ENCODE measurements at places on chromosomes 2 and 18.
A peak's percentile ranks its signal among the peaks of the same experiment; 100 is the strongest.

DNA sequence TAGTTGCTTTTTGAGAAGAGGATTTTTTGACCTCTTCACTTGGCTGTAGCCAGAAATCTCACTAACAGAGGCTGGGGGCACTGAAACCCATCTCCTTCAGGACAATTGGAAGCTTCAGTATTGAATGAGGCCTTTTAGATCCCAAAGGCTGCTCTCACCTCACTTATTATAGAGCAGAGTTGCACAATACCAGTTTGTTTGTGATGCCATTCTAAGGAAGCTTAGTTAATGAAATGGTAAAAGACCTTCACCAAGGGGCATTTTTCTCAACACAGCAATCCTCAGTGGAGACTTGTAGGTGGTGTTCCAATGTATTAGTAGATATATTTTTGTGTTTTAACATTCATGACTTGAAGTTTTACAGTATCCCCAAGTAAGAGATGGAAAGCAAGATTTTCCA, 71.0 kb upstream of the RFX8 start:
- no peak for DNase-seq

GRCh38 chr2:6184532-6185292, 492.5 kb downstream of the SOX11 start:
- DNase-seq, result no peak

- no peak for DNase-seq
Observed at GRCh38 chr2:105739944-105740530, 4.7 kb upstream of the NCK2 start.

- no peak for DNase-seq
Observed at GRCh38 chr2:75828826-75829225, 118.1 kb upstream of the GCFC2 start.

GRCh38 chr2:203484266-203485112, 50.6 kb downstream of the RAPH1 start:
- DNase-seq, result peak; percentile 9

DNA sequence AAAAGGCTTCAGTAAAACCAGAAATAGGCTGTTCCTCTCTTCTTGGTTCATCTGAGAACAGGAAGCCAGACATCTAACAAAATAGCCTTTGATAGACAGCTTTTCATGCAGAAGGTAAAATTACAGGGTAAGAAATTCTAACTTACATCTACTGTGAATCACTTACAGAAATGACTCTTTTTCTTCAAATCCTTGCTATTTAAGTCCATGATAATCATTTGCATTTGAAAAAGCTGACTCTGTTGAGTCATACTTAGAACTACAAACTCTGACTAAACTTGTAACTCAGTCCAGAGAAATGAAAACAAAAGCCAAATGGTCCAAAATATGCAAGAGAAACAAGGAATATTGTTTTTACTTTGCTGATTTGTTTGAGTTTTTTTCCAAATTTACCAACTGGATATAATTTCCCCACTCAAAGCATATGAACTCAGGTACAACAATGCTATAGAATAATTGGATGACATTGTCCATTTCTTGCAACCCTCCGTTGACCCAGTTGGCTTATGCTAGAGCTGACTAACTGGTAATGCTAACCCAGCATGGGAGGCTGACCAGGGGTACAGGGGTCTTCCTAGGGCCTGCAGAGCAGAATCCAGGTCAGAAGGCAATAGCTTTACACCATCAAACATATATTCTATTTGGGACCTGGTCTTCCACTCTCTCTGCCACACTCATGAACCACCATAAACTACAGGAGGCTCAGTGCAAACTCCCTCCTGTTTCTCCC, 18.8 kb upstream of the MREG start:
- no peak for DNase-seq

GRCh38 chr2:202014318-202014717, 19.3 kb upstream of the FZD7 start:
- DNase-seq, result no peak

DNA sequence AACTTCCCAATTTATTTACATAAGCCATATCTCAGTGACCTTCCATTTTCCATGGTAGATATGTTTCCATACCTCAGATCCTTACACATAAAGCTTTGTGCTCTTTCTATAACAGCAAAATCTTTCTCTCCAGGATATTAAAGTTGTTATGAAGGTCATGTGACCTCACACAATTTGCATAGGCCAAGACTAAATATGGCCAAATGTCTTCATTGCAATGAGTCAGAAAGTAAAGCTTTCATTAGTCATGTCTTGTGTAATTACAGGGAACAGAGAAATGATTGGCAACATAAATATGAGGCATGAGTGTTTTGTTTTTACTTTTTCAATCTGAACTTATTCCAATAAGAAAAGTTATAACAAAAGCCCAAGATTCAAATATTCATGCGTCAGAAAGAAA, 243.5 kb downstream of the ASXL3 start:
- no peak for DNase-seq

DNA sequence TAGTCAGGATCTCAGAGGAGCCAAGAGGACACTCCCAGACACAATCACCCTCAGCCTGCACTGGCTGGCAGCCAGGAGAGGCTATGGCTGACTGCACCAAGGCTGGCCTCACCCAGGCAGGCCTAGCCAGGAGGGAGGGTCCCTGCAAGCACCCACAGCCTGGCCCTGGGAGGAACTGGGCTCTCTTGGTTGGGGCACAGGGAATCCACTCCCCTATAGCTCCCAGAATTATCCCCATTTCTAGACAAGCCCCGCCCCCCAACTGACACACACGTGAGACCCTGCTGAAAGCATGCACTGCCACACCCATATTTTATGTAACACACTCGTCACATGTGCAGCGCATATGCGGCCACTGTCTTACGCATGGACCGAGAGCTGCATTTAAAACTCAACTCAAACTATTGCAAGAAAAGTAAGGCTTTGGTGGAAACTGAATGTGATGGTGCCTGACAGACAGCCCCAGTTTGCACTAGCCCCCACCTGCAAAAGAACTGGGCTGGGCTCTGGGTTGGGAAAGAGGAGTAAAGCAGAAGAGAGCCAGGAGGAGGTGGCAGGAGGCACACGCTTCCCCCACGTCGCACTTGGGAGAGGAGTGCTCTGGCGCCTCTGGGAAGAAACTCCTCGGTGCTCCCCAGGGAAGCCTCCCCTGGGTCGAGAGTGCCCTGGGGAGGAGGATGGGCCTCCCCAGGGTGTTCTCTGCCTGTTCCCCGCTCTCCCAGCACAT, 28.9 kb upstream of the ARHGEF4 start:
- no peak for DNase-seq

GRCh38 chr2:226057914-226058313, 658.4 kb downstream of the NYAP2 start:
- no peak for DNase-seq

DNA sequence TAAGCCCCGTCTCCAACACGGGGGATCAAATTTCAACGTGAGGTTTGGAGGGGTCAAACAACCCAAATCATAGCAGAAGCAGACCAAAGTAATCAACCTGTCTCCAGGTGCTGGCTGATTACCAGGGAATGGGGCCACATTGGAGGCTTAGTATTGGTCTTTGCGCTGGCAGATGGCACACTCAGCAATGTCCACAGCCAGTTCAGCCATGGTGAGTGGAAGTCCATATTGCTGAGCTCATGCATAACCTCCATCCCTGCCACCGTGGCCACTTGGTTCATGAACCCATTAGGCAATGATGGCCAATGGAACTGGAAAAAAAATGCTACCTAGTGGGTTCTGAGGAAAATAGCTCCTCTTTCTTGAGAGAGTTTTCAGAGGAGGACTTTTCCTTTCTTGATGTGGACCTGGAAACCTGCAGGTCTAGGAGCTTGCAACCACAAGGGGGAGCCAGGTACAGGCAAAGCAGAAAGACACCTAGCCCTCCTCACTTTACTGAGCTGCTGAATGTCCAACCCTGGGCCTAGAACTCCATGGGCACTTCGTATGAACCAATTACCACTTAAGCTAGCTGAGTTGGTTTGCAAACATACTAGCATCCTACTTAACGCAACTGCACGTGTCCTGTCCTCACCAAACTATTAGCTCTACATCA, 128.0 kb upstream of the GYPC start:
- DNase-seq, result peak; percentile 58

DNA sequence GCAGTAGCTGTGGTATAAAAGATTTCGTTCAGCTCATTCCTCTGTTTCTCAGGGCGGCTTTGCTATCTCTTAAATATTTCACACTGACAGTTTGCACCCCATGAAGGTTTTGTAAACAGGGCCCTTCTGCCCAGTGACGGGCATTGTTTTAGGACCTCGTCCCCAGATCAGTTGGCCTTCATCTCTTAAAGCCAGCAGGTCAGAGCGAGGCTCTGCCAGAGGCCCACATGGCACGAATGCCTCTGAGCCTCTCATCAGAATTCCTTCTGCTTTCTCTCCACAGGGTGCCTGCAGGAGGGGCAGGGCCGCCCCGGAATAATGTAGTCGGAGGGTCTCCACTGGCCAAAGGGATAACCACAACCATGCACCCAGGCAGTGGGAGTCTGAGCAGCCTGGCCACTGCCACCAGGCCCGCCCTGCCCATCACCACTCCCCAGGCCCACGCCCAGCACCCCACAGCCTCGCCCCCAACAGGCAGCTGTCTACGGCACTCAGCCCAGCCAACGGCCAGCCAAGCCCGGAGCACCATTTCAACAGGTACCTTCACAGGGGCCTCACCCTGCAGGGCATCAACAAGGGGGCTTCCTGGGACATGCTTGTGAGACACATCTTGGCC, 177.0 kb downstream of the SEPTIN10 start:
- DNase-seq, result no peak

DNA sequence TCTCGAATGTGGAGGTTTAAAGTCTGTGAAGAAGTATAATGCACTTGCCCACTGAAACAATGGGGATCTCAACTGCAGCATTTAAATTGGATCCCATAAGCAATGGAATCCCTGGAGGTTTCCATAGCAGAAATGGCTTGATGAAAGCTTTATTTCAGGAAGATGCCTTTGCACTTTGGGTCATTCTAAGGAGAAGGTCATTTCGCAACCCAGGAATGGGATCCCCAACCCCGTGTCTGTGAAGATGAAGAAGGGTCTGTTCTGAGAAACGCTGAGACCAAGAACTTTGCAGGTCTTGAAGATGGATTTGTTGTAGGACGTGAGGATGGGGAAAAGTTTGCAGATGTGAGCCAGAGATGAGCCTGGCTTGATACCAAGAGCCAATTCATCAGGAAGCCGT, 1.8 kb upstream of the KCNG3 start:
- no peak for DNase-seq

DNA sequence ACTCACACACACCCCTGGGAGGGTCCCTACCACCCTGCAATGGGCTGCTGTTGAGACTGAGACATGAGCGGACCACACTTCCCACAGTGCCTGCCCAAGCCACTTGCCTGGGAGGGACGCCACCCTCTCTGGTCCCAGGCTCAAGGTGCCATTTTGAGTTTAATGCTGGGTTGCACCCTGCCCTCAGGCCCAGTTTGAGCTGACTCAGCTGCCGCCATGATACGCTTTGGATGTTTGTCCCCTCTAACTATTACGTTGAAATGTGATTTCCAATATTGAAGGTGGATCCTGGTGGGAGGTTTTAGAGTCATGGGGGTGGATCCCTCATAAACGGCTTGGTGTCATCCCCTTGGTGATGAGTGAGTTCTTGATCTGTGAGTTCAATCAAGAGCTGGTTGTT, 76.4 kb upstream of the DYNC1I2 start:
- no peak for DNase-seq
